PC-3 (cell line): ENCODE measurements at places on chromosomes 3 and 15.

DNA sequence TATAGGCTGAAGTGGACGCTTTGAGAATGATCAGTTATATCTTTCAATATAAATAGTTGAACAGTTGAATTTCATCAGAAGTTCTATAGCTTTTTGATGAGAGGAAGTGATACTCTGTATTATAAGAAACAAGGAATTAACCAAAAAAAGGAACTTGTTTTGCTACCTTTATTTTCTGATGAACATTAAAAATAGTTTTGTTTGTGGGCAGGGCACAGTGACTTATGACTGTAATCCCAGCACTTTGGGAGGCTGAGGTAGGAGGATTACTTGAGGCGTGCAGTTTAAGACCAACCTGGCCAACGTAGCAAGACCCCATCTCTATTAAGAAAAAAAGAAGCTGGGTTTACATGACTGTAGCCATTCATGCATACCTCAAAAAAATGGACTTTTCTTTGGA, 16.7 kb downstream of the BLOC1S6 start:
- no peak for DNase-seq

GRCh38 chr3:14630404-14631100, 21.0 kb upstream of the CCDC174 start:
- DNase-seq: no peak

DNA sequence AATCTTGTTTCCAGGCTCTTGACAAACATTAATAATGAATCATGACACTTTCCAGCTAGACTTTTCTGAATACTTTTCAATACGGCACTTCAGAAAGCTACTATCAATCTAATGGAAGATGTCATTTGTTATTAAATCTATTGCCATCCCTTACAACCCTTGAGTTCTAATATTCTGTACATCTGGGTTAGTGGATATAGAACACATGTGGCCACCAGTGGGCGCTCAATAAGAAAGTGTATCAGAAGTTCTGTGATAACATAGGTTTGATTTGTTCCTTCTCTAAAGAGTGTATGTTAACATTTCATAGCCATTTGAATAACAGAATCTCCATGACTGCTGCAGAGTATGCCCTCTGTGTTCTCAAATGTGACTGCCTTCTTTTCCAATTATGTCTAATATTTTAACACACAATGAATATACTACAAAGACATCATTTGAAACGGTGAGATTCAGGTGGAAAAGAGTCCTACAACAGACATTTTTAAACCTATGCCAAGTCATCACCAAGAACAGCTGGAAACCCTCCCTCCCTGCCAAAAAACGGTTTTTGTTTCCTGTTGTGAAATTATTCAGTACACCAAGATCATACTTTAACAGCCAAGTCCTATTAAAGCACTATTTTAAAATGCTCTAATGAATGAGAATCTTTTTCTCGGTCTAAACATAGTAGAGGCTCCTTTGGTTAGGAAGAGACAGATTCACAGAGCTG, 22.2 kb downstream of the ALDH1A2 start:
- peak; percentile 42 for DNase-seq

DNA sequence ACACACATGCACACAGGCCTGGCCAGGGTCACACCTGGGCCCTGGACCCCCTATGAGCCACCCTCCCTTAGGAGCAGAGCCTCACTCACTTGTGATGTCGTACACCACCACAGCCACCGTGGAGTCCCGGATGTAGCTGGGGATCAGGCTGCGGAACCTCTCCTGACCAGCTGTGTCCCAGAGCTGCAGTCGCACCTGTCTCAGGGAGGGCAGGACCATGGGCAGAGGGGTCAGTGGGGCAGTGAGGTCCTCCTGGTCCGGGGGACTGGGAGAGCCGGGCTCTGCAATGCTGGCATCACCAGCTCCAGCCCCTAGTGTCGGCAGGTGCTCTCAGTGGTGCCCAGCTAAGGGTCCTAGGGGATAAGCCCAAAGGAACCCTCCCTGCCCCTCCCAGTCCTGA, 35.6 kb downstream of the SRPRB start:
- no peak for DNase-seq

- no peak for DNase-seq
Observed at GRCh38 chr3:34807611-34808010, 831.7 kb upstream of the ARPP21 start.

GRCh38 chr3:166554023-166554422, 716.8 kb upstream of the BCHE start:
- DNase-seq: no peak

DNA sequence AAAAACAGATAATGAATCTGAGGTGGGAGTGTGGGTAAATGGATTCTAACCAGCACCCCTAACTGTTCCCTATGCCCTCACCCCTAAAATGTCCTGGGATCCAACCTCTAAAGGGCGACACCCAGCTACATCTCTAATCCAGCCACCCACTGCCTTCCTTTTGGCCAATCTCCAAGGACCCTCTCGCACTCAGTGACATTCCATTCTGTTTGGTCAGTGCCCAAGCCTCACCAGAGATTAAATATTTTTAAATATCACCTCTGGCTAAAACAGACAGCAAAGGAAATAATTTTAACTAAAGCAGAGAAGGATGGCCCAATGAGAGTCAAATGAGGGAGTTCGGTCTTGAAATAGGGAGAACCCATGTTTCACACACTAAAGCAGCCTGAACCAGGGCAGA, 19.9 kb upstream of the SCN10A start:
- no peak for DNase-seq

DNA sequence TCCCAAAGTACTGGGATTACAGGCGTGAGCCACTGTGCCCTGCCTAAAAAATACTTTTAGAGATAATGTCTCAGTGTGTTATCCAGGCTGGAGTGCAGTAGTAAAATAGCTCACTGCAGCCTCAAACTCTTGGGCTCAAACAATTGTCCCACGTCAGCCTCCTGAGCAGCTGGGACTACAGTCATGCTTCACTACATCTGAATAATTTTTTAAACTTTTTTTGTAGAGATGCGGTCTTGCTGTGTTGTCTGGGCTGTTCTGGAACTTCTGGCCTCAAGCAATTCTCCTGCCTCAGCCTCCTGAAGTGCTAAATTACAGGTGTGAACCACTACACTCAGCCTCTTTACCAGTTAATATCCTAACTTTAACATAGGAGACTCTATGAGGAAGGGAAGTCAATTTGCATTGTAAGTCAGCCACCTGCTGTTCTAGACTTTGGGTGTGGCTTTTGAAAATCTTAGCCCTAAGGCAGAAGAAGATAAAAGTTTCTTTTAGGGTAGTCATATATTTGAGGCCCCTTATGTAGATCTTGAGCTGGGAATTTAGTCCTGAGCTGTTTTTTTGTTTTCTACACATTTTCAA, 78.2 kb upstream of the RASGRP1 start:
- no peak for DNase-seq

GRCh38 chr3:183698756-183699155, 1.2 kb downstream of the YEATS2 start:
- DNase-seq: peak; percentile 15

DNA sequence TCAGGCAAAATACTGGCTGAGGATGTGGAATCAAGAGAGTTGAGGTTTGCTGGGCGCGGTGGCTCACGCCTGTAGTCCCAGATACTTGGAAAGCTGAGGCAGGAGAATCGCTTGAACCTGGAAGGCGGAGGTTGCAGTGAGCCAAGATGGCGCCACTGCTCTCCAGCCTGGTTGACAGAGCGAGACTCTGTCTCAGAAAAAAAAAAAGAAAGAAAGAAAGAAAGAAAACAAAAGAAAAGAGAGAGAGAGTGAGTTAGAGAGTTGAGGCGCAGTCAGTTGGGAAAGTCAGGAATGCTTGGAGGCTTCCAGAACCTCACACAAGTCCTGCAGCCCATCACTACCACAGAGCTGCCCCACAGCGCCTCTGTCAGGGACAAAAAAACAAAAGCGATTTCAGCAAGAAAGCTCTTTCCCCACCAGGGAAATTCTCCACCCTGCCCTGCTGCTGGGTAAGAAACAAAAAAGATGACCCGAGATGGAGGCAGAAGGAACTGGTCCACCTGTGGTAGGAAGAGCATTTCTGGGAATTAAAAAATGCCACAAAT, 13.8 kb downstream of the HDC start:
- DNase-seq: no peak

DNA sequence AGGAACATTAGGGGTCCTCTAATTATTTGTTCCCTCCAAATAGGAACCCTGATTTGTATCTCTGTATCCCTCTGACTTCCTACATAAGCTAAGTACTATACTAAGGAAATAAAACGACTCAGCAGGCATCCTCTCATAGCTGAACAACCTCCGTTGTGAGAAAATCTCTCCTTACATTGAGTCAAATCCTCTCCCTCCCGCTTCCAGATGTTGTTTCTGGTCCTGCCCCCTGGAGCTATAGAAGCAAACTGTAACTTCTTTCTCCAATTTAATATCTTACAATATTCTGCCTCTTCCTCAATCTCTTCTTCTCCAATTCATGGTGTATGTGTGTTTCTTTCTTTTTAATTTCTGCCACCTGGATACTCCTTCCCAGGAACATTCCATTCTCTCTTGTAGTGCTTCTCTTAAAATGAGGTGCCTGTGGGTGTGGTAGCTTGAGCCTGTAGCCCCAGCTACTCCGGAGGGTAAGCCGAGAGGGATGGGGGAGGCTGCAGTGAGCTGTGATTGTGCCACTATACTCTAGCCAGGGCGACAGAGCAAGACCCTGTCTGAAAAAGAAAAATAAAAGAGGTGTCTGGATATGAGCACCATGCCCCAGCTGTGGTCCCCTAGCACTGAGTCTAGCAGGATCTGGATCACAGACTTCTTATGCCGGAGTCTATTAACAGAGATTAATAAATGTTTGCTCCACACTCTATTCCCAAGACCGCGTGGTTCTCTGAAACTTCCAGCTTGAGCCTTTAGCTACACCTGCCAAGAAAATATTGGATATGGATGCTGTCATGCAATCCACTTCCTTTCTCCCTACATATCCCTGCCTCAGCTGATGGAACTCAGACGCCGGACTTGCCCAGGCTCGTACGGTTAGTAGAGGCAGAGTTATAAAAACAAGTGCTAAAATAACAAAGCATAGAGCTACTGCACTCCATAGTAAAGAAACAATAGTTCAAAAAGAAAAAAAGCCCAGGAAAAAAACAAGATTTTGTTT, 42.9 kb upstream of the NEO1 start:
- no peak for DNase-seq

DNA sequence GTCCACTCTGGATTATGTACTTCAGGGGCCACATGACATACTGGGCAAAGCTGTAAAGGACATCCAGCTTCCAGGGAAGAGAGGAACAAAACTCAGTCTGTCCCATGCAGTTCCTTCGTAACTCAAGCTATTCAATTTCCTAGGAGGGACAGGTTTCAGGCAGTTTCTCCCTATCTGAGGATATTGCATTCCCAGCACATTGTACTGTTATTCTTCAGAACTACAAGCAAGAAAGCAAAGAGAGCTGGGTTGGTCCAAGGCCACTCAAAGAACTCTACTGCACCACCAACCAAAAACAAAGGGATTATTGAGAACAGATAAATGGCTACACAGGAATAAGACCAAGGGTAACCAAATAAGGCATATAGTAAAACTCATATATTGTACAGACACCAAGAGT, 117.6 kb upstream of the ARL6 start:
- no peak for DNase-seq

GRCh38 chr15:89167267-89168176, 53.9 kb downstream of the RLBP1 start:
- peak; percentile 93 for DNase-seq

GRCh38 chr15:58650102-58650501, 99.4 kb downstream of the ADAM10 start:
- DNase-seq: no peak

GRCh38 chr15:29688506-29689286, 133.6 kb downstream of the TJP1 start:
- DNase-seq: no peak

- no peak for DNase-seq
Observed at GRCh38 chr15:77773903-77774302, 141.2 kb upstream of the LINGO1 start.

DNA sequence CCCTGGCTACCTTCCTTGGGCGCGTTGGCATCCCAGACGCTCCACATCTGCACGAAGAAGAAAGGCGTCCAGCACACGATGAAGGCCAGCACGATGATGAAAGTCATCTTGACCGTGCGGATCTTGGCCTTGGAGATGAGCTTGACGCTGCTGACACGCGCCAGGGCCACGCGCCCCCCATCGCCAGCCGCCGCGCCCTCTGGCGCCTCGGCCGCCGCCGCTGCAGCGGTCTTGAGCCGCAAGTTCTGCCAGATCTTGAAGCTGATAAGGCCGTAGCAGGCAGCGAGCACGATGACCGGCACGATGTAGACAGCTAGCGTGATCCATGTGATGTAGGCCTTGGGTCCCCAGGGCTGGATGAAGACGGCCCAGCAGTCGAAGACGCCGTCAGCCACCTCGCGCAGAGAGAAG, 2.2 kb downstream of the OXTR start:
- DNase-seq: no peak

DNA sequence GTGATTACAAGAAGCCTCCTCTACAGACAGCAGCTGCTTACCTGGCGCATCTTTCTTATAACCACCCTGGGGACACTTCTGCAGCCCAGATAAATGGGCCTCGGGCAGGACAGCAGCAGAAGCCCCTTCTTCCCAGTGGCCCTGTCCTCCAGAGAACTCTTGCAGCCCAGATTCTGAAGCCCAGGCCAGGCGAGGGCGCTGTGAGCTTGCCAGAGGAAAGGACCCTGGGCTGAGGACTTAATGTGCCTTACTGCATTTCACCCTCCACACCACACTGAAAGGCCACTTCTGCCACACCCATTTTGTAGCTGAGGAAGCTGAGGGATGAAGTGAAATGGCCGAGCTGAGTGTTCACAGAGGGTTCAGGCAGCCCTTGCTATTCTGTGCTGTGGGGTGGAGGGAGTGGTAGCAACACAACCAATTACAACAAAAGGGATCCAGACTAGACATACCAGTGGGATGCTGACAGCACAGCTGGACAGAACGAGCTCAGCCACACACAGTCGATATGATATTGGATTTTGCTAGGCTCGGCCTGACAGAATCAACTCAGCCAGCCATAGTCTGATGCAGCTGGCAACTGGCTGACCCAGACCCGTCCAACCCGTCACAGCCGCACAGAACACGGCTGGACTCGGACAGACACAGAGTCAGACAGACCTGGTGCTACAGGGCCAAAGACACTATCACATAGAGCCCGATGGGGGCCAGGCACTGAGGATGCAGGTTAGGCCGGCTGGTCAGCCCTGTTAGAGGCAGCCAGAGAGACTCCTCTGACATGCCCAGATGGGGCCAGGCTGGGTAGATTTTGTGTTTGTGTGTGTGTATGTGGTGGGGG, 7.3 kb downstream of the ACOX2 start:
- DNase-seq: peak; percentile 38

DNA sequence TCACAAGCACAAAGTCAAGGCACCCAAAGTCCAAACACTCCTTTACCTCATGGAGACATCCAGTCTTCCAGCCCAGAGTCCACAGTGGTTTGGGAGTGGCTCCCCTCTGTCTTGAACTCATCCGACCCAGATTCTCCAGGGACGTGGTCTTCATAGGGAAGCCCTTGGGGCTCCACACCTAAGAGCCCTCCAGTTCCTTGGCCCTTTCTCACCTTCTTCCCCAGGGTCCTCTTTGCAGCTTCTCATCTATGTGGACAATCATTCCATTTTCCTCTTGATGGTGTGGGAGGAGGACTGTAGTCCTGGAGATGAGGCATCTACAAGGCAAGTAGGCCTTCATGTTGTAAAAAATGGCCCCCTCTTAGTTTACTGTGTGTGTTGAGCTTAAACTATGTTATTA, 87.3 kb upstream of the RNF7 start:
- no peak for DNase-seq
